Left lung (tissue), 14 donors: ENCODE measurements at places on chromosomes 2 and 18. TPM values are rescaled to one million over a fixed set of nuclear protein-coding genes. Genes with fewer than 3 reads are reported as not detected.

DNA sequence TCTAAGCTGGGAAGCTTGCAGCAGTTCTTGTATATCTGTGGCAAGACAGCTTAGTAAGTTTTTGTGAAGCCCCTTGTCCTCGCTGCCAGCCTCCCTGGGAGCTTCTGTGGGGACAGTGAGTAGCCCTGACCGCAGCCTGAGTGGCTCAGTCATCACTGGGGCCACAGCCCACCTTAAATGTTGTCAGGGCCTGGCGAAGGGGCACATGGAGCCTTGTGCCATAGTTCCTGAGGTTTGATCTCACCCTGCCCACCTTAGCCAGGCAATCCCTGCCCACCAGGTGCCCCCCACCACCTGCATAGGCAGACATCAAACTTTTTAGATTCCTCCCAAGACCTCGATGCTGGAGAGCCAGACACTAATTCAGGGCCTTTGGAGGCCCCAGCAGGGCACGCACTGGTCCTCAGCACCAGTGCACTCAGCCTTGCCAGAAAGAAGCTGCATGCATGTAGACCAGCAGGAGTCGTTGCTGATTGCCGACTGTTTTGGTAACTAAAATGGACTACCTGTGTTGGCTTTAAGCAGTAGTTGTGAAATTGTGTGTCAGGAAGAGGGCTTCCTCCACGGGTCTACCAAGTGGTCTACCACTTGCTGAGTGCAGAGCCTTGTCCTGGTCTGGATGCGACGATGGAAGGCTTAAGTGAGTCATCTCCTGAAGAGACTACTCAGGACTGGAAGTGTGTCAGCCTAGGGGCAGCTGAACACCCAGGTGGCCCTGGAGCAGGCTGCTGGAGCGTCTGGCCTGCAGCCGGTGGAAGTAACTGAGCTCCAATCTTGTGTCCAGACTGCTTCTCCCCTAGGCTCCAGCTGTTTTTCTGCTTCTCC lies 233.1 kb downstream of the SEPTIN10 start:
- no peak overlapping the region for H3K27ac ChIP-seq
- no peaks in the 10 kb centered on the region for H3K36me3 ChIP-seq
- peaks cover 7% of the 10 kb centered on the region for H3K4me1 ChIP-seq
- H3K4me3 ChIP-seq, result no peak overlapping the region

GRCh38 chr2:217437290-217437870 lies 565.4 kb downstream of the TNS1 start:
- no peaks in the 10 kb centered on the region for H3K4me1 ChIP-seq
- DNase-seq, result no peak
- H3K27ac ChIP-seq, result no peak overlapping the region
- no peaks in the 10 kb centered on the region for H3K36me3 ChIP-seq

- DNase-seq, result no peak
- peaks cover 20% of the 10 kb centered on the region for H3K4me1 ChIP-seq
- peak overlapping the region; percentile 72 for H3K27ac ChIP-seq
- H3K4me3 ChIP-seq, result no peak overlapping the region
- no peaks in the 10 kb centered on the region for H3K27me3 ChIP-seq
These were observed 35.8 kb downstream of the ST3GAL5 start for GRCh38 chr2:85852937-85853498.

DNA sequence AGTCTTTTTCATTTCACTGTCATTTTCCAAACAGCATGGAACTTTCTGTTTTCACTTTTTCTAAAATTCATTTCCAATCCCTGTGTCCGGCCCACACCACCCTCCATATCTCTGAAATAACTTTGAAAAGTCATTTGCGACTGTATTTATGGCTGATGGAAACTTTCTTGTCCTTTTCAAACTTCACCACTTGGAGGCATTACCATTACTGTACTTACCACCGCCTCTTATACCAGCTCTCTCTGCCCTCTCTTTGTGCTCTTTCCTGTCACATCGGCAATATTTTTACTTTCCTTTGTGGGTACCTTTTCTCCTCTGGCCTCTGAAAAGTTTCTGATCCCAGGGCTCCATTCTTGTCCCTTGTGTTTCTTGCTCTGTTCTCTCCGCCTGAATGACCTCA lies 39.5 kb upstream of the IL1RL1 start:
- no peaks in the 10 kb centered on the region for H3K36me3 ChIP-seq
- H3K4me1 ChIP-seq, result no peaks in the 10 kb centered on the region
- no peak overlapping the region for H3K27ac ChIP-seq
- H3K27me3 ChIP-seq, result no peaks in the 10 kb centered on the region
- no peak for DNase-seq

GRCh38 chr2:176518823-176519222 lies 249.6 kb downstream of the MTX2 start:
- H3K36me3 ChIP-seq, result no peaks in the 10 kb centered on the region
- DNase-seq, result no peak
- no peak overlapping the region for H3K4me3 ChIP-seq
- no peaks in the 10 kb centered on the region for H3K4me1 ChIP-seq

DNA sequence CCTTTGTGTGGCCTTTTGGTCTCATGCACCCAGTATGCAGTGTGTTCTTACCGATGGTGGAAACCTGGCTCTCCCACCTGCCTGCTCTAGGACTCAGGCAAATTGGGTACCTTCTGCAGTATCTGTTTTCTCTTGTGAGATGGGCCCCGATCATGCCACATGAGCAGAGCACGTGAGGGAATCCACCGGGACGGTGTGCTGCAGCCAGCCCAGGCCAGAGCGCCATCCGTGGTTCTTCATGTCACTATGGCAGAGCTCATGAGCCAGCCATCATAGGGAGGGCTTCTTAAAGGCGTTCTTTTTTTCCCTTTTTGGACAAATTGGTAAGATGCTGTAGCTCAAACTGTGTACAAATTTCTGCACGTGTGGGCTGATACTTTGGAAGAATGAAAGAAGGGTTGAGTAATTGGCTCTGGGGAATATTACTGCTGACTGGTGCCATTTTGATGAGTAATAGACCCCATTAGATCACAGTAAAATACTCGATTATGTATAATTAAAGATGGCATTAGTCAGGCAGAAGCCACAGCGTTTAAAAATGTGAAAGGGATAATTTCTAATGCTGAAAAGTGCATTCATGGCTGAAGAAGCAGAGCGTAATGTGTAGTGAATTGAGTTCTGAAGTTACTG lies 19.2 kb downstream of the SH3RF3 start:
- no peak for DNase-seq
- no peaks in the 10 kb centered on the region for H3K36me3 ChIP-seq
- H3K4me3 ChIP-seq, result no peak overlapping the region
- H3K4me1 ChIP-seq, result no peaks in the 10 kb centered on the region
- no peak overlapping the region for H3K27ac ChIP-seq

DNA sequence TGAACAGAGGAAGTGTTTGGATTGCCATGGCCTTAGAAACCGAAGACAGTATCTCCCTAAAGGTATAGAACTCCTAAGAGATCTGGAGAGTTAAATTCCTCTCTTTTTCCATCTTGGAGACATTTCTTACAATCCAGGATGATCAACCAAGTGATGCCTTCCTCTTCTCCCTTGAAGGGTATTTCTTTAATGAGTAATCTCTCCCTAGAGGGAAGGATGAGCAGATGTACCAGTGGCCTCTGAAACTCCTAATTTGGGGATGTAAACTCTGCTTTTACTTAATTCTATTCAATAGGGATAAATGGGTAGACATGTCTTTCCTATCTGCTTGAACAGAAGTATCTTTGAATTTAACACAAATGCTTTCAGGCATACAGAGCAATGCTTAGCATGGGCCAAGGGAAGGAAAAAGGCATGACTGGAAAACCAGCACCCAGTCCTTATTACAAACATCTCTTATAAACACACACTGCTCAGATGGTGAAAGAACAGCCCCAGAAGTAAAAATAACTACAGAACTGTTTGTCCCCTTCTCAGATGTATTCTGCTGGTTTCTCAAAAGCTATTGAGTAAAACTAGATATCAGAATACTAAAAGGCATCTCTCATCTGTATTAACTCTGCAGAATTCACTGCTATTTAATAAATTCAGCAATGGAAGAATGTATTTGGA lies 4.7 kb upstream of the THNSL2 start:
- no peaks in the 10 kb centered on the region for H3K36me3 ChIP-seq
- no peak overlapping the region for H3K27ac ChIP-seq
- no peak overlapping the region for H3K4me3 ChIP-seq
- peaks cover 8% of the 10 kb centered on the region for H3K27me3 ChIP-seq
- DNase-seq, result no peak

DNA sequence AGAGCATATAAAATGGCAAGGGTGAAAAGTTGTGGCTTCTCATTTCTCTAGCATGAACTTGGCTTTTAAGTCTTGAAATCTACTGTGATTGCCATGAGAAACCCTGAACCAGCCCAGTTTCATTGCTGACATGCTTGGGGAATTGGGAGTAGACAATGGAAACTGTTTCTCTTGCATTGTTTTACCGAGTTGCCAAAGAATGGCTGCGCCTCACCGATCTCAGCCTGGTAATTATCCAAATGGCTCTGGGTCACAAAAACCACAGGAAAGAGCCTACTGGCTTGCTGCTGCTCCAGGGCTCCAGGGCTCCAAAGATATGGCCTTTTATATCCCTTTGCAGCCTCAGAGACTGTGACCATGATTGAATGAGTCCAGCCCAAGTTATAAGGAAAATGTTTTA lies 310.4 kb upstream of the NT5C1B start:
- no peaks in the 10 kb centered on the region for H3K36me3 ChIP-seq
- no peaks in the 10 kb centered on the region for H3K27me3 ChIP-seq
- no peaks in the 10 kb centered on the region for H3K4me1 ChIP-seq
- H3K27ac ChIP-seq, result no peak overlapping the region
- DNase-seq, result no peak

DNA sequence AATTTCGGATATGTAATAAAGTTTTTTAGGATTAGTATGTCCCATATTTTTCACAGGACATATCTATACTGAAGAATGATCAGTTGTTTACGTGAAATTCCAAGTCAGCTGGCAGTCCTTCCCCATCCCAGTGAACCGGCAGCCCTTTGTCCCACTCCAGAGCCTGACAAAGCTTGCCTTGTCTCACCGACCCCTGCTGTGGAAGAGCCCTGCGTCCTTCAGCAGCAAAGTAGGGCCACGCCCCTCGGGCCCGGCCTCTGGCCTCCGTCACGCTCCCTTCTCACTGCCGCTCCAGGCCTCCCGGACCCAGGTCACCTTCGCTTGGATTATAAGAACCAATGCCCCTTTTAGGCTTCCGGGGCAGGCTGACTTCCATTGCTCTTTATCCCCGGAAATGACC lies 89.8 kb upstream of the TGIF1 start:
- H3K27me3 ChIP-seq, result no peaks in the 10 kb centered on the region
- H3K27ac ChIP-seq, result no peak overlapping the region
- H3K4me1 ChIP-seq, result no peaks in the 10 kb centered on the region
- no peak for DNase-seq
- H3K36me3 ChIP-seq, result no peaks in the 10 kb centered on the region

DNA sequence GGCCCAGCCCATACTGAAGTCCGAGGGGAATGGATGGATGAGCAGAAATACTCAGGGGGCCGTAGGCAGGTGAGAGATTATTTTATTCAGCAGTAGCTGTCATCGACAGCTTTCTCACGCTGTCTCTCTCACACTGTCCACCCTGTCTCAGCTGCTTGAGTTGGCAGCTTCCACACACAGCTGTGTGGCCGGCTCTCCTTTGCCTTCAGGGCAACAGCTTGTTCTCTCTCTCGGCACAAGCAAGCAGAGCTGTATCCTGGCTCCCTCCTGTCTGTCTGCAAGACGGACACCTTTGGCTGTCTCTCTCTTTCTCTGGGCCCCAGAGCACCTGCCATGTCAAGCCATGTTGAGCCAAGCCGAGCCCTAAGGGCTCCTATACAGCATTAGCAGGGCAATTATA lies 9.8 kb upstream of the PAPOLG start:
- no peaks in the 10 kb centered on the region for H3K27me3 ChIP-seq
- H3K27ac ChIP-seq, result no peak overlapping the region
- no peak for DNase-seq
- H3K36me3 ChIP-seq, result no peaks in the 10 kb centered on the region
- no peaks in the 10 kb centered on the region for H3K4me1 ChIP-seq
- H3K4me3 ChIP-seq, result no peak overlapping the region

GRCh38 chr2:186348200-186348599 lies 137.9 kb upstream of the ZC3H15 start:
- no peak overlapping the region for H3K27ac ChIP-seq
- H3K27me3 ChIP-seq, result no peaks in the 10 kb centered on the region
- no peaks in the 10 kb centered on the region for H3K4me1 ChIP-seq
- H3K4me3 ChIP-seq, result no peak overlapping the region

GRCh38 chr18:42644729-42645131 lies 470.8 kb downstream of the RIT2 start:
- no peaks in the 10 kb centered on the region for H3K27me3 ChIP-seq
- H3K4me1 ChIP-seq, result no peaks in the 10 kb centered on the region

GRCh38 chr2:159249990-159250715 lies 36.4 kb downstream of the WDSUB1 start:
- peak overlapping the region; percentile 81 for H3K27ac ChIP-seq
- no peak for DNase-seq
- H3K4me1 ChIP-seq, result peaks cover 23% of the 10 kb centered on the region
- H3K27me3 ChIP-seq, result no peaks in the 10 kb centered on the region
- no peak overlapping the region for H3K4me3 ChIP-seq

GAL3ST2 gene
- not detected for total RNA-seq

TSPYL6 gene
- not detected for total RNA-seq

FHOD3 gene
- 0.55 TPM for total RNA-seq

FEV gene
- total RNA-seq, result not detected

TRIM43 gene
- total RNA-seq, result not detected

BCL2L11 gene
- total RNA-seq, result 17.4 TPM

TYMS gene
- 39.6 TPM for total RNA-seq

ABCA12 gene
- total RNA-seq, result 0.58 TPM

CTAGE1 gene
- total RNA-seq, result not detected

PXDN gene
- 44.8 TPM for total RNA-seq
